G401 (cell line): ENCODE measurements at places on chromosomes 3 and 15. TPM values are rescaled to one million over a fixed set of nuclear protein-coding genes. Genes with fewer than 3 reads are reported as not detected.
A peak's percentile ranks its signal among the peaks of the same experiment; 100 is the strongest.

Gene SOX14
- not detected in 2 replicates for total RNA-seq

Gene PLA2G4E
- not detected in 2 replicates for total RNA-seq

DNA sequence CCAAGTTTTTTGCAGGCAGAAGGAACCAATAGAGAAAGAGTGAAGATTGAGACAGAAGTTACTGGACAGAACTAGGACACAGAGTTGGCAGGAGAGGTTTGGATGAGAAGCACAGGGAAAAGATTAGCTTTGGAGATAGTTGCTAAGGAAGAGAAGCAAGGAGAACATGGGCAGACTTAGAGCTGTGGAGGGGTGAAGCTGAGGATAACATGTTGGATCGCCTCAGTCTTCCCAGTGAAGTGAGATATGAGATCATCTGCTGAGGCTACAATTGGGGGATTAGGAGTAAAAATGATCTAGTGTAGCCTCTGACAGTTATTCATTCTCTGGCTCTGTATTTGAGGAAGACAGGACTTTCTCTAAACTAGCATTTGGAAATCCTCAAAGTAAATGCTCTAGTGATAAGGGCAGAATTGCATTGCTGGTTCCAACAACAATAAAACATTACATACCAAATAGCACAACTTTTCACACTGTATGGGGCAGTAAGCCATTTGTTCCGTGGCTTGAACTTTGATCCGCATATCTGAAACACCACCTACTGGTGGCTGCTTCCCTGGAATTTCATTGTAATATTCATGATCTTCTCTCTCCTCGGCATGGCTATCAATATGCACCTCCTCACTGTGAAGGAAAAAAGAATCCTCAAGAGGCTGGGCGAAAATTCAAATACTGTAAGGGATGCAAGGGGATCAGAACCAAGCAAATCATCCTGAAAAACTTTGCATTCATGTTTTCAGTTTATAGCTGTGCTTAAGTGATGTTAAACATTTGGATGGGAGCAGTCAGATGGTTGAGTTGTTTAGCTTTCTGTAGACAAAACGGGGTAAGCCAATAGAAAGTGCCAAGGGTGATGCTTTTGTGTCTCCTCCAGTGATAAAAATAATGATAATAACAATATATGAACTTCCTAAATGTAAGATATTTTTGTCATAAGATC lies 22.2 kb upstream of the EID1 start:
- peak; percentile 13 for DNase-seq

DNA sequence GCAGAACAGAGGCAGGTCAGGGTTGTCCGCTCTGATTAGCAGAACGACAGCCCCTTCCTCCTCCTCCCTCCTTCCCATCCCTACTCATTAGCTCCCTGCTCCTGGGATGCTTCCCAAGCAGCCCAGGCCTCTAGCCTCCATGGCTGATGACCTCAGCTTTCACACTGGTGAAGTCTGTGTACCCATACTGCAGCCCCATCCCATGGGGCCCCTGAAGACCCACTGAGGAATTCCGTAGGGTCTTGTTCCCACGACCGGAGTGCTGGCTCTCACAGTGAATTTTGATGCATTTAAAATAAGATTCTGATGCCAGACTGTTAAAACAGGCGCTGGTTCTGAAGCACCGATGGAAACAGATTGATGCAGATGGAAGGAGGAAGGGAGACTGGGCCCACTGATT lies 36.1 kb downstream of the GOLGA6A start:
- DNase-seq: no peak

GRCh38 chr3:191094057-191094845 lies 104.8 kb upstream of the OSTN start:
- DNase-seq: no peak

DNA sequence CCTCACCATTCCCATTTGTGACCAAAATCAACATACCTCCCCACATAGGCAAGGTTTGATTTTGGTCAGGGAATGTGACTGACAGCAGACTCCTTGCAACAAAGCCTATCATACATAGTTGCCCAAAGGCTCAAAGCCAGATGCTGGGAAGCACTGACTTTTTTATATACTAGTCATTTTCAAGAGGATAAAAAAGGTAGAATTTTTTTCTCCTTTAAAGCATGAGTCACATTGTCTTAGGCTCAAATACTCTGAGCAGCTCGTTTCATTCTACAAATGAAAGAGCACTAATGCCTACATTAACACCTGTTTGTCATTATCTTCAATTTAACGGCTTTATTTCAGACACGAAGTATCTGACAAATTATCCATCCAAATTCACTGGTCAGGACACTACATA lies 36.2 kb downstream of the ICE2 start:
- DNase-seq: no peak

DNA sequence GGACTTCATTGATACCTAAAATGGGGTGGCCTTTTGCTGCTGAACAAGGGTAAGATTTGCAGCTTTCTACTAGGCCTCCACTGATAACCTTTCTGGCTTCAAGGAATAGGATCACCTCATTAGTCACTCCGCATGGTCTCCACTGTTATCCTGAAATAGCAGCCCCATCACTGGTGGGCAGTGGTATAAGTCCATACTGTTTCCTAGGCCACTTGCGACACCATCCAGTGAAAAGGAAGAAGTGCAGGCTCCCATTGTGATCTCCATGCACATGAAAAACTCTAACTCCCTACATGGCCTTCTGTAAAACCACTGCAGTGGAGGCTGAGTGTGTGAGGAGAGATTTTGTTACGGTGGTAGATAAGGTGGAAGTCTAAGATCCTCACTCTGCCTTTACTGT lies 1455.9 kb downstream of the SI start:
- peak; percentile 3 for DNase-seq
